NCI-H1092 treated with DMSO at 0.1 percent for 48 hours (cell line): ENCODE measurements at places on chromosomes 3 and 15.

DNA sequence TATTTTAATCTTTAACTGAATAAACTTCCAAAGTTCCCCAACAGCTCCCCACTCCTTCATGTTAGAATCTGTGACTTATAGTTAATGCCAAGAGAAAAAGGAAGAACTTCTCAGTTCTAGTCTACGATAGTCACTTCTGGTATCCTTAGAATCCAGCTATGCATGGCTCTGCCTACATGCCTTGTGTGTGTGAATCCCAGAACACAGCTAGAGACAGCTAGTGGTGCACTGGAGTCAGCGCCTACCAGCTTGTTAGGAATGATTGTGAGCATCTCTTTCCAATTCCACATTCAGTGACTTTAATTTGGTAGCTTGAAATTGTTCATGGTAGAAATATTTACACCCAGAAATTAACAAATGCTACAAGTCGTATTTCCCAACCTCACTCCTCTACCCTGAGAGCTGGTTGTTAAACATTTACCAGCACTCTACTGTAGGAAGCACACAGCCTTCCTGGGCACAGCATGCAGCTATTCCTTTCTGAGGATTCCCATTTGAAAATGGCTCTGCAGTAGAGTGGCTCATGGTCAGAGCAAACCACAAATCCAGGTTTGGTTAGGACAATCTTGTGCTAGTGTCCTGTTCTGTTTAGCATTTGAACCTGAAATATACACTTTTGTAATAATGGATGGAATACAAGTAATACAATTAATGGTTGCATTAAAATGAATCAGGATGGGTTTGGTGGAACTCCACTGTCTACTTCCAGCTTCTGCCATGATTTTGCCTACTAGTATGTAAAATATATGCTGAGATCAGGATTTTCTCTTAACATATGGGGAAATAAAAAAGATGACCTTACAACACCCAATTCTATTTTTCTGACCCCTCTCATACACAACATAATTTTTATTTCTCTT, 371.0 kb upstream of the GBE1 start:
- no peak for DNase-seq

DNA sequence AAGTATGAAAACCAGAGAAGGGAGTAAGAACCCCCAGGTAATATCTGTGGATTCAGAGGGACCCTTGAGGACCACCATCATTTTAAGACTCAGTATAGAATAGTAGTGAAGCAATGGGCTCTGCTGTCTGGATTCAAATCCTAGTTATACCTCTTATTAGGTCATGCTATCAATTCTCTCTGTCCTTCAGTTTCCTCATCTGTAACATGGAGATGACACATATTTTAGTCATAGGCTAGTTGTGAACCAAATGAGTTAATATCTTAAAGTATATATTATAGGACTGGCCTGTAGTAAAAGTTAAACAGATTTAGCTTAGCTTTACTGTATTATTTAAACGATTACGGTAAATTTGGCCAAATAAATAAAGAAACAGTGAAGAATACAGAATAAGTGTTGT, 177.3 kb upstream of the GOLIM4 start:
- DNase-seq = no peak

- DNase-seq = no peak
Observed at GRCh38 chr3:27797773-27798172, 75.7 kb upstream of the EOMES start.

DNA sequence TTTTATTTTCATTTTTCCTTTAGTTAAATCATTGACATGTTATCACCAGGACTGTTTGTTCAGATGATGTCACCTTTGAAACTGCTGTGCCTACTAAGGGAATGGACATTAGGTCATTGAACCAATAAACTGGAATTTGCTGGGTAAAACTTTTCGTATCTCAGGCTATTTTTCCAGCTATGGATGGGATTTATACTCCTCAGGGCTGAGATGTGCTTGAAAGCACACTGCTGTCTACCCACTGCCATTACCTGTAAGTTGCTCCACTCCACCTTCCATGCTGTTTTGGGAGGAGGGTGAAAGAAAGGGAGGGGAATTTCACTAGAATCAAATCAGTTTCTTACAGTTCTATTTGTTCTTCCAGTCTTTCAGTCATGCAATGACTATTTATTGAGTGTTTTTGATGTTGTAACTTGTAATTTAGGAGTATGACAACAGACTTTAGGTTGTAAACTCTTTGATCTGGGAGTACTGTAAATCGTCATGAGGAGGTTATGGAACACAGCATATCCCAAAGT, 11.3 kb downstream of the EHD4 start:
- no peak for DNase-seq

GRCh38 chr15:64635499-64636495, 139.6 kb downstream of the RBPMS2 start:
- peak; percentile 63 for DNase-seq

DNA sequence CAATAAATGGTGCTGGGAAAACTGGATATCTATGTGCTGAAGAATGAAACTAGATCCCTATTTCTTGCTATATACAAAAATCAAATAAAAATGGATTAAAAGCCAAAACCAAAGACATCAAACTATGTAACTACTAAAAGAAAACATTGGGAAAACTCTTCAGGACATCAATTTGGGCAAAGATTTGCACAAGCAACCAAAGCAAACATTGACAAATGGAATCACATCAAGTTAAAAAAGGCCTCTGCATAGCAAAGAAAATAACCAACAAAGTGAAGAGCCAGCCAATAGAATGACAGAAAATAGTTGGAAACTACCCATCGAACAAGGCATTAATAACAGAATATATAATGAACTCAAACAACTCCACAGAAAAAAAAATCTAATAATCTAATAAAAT, 1495.3 kb downstream of the SI start:
- no peak for DNase-seq
